ENCODE measurements at places on chromosomes 13 and 19.

GRCh38 chr19:15303105-15303780 is 29.1 kb downstream of the BRD4 start:
- no peak for DNase-seq

- no peak for DNase-seq
Measured at GRCh38 chr13:113657851-113658741, at the start of gene ATP4B. ATP4B (minus strand) TSS chr13:113658198; CDS start chr13:113658144, 54 bp downstream.

DNA sequence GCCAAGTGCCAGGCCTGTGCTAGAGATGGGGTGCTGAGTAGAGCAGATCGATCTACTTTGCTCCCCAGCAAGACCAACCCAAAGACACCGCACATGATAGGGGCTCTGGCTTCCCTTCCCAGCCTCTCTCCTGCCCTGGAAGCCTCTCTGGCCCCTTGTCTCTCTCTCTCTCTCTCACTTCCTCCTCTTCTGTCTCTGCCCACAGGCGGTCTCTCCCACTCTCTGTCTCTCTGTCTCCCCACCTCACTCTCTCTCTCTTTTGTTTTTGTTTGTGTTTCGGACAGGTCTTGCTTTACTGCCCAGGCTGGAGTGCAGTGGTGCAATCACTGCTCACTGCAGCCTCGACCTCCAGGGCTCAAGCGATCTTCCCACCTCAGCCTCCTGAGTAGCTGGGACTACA is 1.3 kb downstream of the SELENOV start:
- no peak for DNase-seq

- no peak for DNase-seq
Measured at GRCh38 chr13:49320975-49321374, 73.2 kb downstream of the CDADC1 start.

- DNase-seq: no peak
Measured at GRCh38 chr13:99506634-99507033, 5.4 kb downstream of the TM9SF2 start.

DNA sequence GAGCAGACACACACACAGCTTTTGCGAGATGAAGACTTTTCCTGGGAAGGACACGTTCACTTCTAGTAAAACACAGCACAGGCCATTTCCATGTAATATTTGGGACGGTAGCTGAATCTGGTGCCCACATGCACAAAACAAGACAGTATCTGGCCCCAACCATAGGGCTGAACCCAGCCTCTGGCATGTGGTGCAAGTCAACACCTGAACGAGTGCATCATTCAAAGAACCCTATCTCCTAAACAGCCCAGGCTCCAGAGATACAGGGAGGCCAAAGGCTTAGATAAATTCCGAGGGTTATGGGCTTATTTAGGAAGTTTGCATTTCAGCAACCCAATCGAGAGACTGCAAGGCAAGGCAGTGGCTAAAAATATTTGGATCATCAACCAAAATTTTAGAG is 2.7 kb upstream of the TFDP1 start:
- no peak for DNase-seq

DNA sequence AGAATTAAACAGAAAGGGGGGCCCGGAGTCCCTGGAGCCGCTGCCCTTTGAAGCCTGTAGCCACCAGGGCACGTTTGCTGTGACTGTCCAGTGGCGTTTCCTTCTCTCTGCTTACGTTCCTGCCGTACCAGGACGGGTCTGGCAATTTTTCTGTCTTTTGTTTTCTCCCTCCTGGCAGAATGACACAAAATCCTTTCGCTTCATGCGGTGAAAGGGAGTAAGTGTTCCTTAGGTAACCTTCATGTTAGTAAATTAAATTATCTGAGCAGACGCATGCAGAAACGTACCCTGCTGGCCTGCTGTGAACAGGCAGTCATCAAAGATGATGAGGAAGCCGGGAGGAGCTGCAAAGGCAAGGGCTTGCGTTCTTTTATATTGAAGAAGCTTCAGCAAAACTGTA is 299.3 kb upstream of the ARGLU1 start:
- no peak for DNase-seq

DNA sequence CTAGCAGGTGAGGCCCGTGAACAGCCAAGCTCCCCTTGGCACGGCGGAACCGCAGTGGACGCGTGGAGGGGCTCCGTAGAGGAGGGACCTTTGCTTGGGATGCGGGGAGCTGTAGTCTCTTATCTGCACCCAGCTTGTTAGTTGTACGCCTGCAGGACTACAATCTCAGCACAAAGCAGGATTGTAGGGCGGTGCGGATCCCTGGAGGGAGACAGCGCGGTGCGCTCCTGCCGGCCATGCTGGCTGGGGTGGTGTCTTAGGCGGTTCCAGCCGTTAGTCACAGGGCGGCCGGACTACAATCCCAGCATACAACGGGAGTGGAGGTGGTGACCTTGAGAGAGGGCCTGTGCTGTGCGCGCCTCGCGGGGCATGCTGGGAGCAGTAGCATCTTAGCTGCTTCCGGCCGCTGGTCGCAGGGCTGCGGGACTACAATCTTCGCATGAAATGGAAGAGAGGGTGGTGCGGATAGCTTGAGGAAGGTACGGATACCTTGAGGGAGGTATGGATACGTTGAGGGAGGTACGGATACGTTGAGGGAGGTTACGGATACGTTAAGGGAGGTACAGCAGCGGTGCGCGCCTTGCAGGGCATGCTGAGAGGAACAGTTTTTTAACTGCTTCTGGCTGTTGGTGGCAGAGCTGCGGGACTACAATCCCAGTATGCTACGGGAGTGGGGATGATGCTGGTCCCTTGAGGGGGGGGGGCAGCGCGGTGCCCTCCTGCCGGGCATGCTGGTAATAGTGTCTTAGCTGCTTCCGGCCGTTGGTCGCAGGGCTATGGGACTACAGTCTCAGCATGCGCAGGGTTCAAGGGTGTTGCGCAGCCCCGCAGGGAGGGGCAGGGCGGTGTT is 1419.1 kb downstream of the UQCRFS1 start:
- DNase-seq: peak; percentile 95
